ENCODE measurements at places on chromosomes 1 and 21.

DNA sequence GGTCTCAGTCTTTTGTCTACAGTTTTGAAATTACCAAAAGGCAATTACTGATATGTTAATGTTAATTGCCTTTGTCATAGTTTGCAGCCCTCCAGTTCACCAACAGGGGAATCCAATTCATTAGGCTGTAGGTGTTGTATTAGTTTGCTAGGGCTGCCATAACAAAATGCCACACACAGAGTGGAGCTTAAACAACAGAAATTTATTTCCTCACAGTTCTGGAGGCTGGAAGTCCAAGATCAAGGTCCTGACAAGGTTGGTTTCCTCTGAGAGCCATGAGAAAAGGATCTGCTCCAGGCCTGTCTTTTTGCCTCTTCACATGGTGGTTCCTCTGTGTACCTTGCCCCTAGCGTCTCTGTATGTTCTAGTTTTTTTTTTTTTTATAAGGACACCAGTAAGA lies 1.3 kb downstream of the RTCA start:
- DNase-seq, result no peak

DNA sequence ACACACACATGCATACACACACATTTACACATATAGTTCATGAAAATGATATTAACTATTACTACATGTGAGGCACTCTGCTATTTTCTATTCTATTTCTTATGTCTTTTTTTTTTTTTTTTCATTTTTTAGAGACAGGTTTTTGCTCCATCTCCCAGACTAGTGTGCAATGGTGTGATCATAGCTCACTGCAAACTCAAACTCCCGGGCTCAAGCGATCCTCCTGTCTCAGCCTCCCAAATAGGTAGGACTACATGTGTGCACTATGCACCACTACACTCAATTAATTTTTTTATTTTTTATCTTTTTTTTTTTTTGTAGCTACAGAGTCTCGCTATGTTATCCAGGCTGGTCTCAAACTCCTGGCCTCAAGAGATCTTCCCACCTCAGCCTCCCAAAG lies 48.8 kb upstream of the RAB4A start:
- no peak for DNase-seq

- DNase-seq, result no peak
These were observed 124.0 kb downstream of the GPATCH2 start for GRCh38 chr1:217506878-217507277.

- no peak for DNase-seq
These were observed 93.0 kb upstream of the PLPPR4 start for GRCh38 chr1:99171184-99171813.

GRCh38 chr1:151916726-151917370 lies 7.5 kb upstream of the THEM4 start:
- no peak for DNase-seq

GRCh38 chr1:157882580-157882979 lies 41.0 kb upstream of the CD5L start:
- DNase-seq, result no peak

DNA sequence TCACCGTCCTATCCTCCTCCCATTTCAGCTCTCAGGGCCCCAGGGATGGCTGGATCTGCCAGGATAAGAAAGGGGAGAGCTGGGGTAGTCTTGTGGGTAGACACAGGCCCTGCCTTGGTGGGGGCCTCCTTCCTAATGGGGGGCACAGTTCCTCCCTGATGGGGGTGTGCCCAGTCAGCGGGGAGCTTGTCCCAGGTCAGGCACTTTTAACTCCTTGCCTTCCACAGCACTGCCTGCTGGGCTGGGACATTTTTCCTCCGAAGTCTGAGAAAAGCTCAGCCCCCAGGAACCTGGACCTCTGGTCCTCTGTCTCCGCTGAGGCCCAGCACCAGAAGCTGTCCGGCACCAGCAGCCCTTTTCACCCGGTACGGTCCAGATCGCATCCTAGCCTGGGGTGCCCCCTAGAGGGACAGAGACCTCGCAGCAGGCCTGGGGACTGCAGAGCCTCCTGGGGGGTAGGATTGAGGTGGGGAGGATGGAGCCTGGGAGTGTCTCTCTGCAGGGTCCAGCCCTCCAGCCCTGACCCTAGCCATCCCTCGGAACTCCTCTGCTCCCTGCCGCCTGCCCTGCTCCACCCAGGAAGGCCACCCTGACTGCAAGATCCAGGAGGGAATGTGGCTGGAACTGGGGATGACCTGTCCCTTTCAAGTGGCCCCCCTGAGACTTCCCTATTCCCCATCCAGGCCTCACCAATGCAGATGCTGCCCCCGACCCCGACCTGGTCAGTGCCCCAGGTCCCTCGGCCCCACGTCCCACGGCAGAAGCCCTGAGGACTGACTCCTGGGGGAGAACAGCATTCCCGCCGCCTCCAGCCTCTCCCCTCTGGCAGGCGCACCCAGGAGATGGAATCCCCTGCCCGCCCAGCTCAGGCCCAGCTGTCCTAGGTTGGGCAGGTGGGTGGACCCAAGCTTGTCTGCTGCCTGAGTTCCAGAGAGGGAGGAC lies 12.0 kb downstream of the MIIP start:
- DNase-seq, result peak; percentile 40

GRCh38 chr1:47703981-47704596 lies 266.2 kb downstream of the FOXD2 start:
- DNase-seq, result no peak

GRCh38 chr1:59568158-59568935 lies 246.4 kb upstream of the HOOK1 start:
- DNase-seq, result no peak

GRCh38 chr1:224795591-224795990 lies 133.9 kb upstream of the DNAH14 start:
- no peak for DNase-seq

DNA sequence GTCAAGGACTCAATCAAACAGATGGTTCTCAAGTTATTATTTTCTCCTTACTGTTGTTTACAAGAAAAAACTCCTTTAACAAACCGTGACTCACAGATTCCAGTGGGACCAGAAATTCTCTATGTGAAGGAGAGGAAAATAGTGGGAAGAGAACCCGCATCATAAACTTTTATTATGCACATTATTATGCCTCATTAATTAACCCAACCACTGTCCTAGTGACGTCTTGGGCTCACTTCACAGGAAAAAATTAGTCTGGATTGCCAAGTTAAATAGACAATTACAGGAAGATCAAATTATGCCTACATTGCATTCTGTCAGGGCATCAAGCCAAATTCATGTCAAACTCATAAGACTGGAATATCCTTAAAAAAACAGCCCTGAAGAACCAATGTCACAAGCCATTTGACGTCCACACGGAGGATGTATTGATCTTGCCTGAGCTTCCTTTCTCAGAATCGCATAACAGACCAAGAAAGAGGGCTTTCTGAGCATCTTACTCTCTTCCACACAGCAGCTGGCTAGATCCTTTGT lies 347.8 kb downstream of the DUSP10 start:
- no peak for DNase-seq

DNA sequence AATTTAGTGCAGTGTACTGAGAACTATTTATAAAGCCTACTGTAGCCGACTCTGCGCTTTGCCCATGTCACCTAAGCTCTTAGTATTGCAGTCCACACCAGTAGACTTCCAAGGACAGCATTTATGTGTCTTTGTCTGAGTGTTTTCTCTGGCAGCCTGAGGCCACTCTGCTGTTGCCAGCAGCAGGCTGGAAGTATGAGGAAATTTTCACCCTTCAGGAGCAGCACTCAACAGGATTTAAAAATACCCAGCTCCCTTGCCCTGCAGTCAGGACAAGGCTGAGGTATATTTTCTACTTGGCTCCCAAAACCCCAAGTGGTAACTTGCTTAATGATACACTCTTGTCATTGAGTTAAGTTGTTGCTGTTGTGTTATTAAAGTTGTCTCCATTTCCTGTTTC lies 230.1 kb downstream of the SRGAP2C start:
- no peak for DNase-seq

DNA sequence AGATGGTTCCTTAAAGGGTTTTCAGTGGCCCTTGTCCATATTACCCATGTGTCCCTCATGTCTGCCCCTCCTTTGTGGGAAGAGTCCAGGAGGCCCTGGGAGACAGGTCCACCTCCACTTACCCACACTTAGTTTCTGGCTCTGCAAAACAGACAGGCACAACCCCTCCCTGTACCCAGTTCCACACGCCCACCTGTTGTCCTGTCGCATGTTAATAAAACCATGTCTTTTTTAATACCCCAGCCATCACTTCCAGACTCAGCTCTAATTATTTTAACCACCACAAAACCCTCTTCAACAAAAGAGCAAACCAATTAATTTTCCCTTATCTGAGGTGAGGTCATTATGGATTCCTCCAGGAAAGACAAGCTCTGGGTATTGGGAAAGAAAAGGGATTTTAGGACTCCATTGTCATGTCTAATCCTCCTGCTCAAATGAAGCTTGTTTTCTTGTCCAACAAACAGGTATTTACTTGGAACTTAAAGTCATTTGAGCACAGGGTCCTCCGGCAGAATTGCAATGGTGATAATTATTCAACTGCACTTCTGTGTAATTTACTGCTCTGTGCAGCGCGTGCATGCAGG lies 68.9 kb downstream of the CCDC185 start:
- no peak for DNase-seq

- DNase-seq, result no peak
These were observed 416.3 kb upstream of the ESRRG start for GRCh38 chr1:217139513-217139912.

GRCh38 chr1:184368354-184368753 lies 18.5 kb upstream of the C1orf21 start:
- DNase-seq, result no peak

GRCh38 chr1:204859861-204860267 lies 10.8 kb upstream of the NFASC start:
- no peak for DNase-seq

- no peak for DNase-seq
These were observed 5.4 kb downstream of the CDC7 start for GRCh38 chr1:91506071-91506470.

DNA sequence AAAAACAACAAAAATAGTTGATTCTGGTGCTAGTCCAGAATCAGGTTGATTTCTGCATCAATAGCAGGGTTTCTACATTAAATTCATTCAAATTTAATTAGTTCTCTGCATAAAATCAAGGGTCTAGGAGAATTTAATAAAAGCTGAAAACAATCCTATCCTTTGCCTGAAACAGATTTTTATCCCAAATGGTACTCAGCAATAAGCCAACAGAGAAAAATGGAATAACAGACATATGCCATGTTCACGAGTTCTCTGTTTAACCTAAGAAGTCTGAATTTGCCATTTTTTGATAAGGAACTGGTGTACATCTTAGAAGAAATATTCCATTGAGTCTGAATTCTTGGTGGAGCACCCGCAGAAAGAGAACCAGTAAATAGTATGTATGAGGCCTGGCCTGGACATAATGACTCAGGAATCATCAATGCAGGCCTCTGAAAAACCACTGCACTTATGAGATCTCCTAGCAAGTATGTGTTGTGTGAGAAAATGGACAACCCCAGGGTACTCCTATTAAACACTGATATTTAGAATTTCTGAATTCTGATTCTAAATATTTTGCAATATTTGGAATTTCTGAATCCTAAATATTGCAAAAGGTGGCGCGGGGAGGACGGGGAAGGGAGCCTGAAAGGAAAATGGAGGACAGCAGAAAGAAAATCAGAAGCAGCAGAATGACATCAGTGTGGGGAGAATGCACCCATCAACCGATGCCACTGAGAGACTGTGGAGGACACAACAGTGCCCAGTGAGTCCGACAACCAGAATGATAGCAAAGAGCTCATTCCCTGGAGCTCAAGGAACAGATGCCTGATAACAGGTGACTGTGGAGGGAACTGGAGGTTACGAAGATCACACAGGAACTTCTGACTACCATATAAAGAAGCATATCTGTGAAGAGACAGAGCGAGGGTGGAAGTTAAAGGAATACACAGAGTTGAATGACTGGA lies 97.6 kb downstream of the APP start:
- no peak for DNase-seq

- no peak for DNase-seq
These were observed 88.7 kb downstream of the WDR4 start for GRCh38 chr21:42790520-42791065.

DNA sequence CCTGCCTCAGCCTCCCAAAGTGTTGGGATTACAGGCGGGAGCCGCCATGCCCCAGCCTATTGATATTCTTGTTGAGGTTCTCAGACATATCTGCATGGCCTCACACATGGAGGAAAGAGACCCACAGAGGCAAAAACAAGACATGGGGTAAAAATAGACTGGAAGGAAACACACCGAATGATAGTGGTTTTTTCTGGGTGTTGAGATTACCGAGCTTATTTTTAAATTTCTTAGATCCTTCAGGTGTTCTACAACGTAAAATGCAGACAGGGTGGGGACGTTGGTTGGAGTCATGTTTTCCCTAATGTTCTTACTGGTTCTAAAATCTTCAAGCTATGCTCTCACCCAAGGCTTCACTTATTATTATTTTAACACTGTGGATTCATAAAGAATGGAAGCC lies 23.9 kb upstream of the RUNX3 start:
- no peak for DNase-seq

DNA sequence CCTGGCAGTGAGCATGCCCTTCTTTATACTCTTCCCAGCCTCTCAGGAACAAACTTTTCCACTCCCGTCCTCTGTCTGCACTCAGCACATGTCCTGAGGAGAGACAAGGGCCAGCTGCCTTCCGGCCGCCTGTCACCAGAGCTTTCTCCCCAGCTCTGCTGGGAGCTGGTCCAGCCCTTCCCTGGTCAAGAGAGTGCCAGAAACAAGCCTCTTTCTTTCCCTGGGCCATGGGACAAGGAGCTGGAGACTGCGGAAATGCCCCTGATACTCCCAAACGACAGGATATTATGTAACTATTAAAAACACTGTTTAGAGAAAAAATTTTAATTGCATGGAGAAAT lies 10.4 kb downstream of the LAMB3 start:
- DNase-seq, result no peak

GRCh38 chr1:3777078-3777547 lies 4.6 kb downstream of the SMIM1 start:
- DNase-seq, result no peak
